GM13976 (cell line): ENCODE measurements at places on chromosomes 5 and 9.

GRCh38 chr5:73814233-73814846, 188.3 kb downstream of the ARHGEF28 start:
- no peak for DNase-seq

DNA sequence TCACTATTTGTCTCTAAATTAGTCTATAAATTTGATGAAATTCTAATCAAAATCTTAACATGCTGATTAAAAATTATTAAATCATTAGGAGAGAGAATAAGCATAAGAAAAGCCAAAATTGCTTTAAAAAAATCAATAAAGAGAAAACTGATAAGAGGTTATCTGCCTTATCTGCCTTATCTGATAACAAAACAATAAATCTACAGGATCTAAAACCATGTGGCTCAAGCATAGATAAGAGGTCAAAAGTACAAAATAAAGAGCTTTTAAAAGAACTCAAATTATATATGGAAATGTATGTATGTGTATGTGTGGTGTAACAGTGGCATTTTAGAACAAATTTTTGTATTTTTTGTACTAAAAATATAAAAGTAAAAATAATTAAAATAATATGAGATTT, 18.6 kb downstream of the TRIM14 start:
- DNase-seq, result no peak

- DNase-seq, result no peak
Observed at GRCh38 chr5:120394259-120394658, 69.8 kb upstream of the PRR16 start.

- DNase-seq, result peak; percentile 84
Observed at GRCh38 chr9:136527721-136528710, 17.8 kb downstream of the NOTCH1 start.

DNA sequence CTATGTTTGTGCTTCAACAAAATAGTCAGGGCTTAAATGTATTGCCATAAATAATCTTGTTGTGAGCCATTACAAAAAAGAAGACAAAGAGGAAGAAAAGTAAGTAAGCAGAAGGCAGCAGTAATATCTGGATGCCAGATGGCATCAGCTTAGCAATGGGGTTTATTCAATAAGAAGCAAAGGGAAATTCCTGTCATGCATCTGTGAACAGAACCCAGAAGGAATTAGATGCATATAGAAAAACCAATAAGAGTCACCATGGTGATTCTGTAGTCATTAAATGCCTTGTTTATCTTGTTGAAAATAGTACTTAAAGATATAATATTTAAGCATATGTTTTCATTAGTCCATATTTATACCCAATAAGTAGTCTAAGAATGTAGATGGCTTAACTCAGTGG, 216.0 kb downstream of the ADAMTSL1 start:
- DNase-seq, result no peak

DNA sequence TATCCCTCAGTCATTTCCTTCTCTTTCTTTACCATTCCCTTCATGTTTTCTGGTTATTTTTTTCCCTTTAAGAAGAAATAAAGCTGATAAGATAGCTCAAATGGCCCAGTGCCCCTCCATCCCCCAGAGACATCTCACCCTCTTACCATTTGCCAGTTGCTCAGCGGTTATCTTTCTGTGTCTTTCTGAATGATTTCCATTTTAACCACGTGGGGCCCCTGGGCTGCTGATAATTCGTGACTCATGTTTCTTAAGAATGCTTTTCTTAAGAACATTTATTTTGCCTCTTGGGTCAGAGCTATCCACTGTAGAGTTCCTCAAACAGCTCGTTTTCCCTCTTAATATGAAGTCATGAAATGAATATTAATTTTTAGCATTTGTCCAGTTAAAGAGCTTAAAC, 147.8 kb downstream of the MAST4 start:
- no peak for DNase-seq

- DNase-seq, result no peak
Observed at GRCh38 chr5:131533836-131534235, 101.2 kb downstream of the RAPGEF6 start.

DNA sequence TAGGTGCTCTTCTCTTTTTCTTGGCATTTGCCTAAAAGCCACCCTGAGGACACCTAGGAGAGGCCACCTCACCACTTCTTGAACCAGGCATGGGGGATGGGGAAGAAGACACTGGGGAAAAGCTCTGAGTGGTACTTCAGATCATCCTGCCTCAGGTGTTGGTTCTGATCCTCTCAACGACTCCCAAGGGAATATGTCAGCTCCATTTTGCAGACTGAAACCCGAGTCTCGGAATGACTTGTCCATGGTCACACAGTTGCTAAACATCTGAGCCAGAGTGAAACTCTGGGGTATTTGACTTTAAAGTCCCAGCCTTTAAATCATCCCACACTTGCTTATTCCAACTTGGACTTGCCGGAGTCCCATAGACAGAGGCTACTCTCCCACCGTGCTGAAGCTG, 120.6 kb upstream of the GABRP start:
- no peak for DNase-seq

DNA sequence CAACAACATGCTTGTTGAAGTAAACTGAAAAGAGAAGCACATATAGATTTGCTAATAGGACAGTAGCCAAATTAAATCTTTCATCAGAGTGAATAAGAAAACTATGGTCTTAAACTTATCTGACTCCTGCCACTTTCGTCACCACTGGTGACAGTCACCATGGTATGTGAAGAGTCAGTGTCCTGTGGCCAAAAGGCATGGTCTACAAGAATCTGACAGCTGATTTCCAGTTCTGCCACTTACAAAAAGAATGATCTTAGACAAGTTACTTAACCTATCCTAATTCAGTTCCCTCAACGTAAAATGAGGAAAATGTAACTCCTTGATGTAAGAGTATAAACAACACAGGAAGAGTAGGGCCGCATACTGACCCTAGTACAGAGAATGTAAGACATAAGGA, 102.0 kb downstream of the LPAR1 start:
- no peak for DNase-seq

GRCh38 chr9:7451062-7451461, 348.5 kb downstream of the DMAC1 start:
- no peak for DNase-seq

GRCh38 chr5:6632324-6632887, 438 bp downstream of the NSUN2 start:
- no peak for DNase-seq

GRCh38 chr5:62627121-62627520, 48.5 kb downstream of the LRRC70 start:
- no peak for DNase-seq

DNA sequence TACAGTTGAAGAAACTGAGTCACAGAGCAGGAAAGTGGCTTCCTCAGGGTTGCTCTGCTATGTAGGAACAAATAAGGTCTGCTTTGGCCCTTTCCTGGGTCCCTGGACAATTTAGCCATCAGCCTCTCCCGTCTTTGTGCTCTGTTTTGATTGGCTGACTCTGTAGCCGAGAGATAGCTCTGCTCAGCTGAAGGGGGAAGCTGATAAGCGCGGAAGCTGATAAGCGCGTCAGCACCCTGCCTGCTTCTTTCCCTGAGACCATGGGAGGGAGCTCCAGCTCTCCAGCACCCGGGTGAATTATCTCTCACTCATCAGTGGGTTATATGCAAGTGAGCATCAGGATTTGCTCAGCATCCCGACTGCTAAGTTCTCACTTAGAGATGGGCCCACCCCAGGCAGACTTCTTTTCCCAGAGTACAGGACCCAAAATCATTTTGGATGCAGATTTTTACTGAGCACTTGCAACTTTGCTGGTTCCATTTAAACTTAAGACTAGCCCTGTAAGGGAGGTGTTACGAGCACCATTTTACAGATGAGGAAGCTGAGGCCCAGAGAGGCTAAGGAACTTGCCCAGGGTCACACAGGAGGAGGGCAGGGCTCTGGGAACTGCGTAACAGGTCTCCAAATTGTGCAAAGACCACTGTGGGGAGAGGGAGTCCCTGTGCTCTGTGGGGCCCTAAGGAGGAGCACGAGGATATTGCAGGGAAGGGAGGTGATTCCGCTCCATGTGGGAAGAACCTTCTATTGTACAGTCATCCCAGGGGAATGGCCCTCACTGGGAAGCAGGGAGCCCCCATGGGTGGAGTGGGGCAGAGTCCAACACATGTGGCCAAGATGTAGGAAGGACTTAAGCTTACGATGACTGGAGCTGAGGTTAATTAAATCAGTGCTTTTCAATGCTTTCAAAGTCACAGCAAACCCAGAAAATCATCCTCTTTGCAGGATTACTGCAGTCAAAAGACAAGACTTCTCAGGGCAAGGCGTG, 83.7 kb upstream of the ORM1 start:
- DNase-seq, result no peak

DNA sequence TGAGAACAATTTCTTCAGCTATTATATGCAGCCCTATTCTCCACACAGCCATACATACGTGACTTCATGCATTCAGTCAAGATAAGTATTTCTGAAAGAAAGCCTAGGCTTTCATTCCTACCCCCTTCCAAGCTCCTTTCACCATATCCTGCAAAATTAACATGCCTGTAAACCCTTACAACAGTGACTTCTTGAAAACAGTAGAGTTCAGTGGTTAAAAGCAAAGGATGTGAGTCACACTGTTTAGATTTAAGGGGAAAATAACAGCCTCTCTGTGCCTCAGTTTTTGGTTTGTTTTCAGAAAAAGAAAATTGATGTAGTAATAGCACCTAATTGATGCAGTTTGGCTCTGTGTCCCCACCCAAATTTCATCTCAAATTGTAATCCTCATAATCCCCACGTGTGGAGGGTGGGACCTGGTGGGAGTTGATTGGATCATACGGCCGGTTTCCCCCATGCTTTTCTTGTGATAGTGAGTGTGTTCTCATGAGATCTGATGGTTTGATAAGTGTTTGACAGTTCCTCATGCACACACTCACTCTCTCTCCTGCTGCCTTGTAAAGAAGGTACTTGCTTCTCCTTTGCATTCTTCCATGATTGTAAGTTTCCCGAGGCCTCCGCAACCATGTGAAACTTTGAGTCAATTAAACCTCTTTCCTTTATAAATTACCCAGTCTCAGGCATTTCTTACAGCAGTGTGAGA, 264.8 kb downstream of the CETN3 start:
- no peak for DNase-seq

GRCh38 chr5:153525536-153525935, 35.1 kb downstream of the GRIA1 start:
- no peak for DNase-seq

DNA sequence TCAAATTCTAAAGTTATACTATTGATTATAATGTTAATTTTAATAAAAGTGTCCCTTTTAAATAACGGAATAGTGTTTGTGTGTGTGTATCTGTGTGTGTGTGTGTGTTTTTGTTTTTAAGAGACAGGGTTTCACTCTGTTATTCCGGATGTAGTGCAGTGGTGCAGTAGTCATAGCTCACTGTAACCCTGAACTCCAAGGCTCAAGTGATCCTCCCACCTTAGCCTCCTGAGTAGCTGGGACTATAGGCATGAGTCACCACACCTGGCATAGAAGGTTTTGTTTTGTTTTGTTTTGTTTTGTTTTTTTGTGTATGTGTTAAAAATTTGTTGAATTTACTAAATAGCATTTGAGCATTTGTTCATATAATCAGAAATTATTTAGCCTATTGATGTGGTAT, 64.6 kb downstream of the YTHDC2 start:
- DNase-seq, result no peak

DNA sequence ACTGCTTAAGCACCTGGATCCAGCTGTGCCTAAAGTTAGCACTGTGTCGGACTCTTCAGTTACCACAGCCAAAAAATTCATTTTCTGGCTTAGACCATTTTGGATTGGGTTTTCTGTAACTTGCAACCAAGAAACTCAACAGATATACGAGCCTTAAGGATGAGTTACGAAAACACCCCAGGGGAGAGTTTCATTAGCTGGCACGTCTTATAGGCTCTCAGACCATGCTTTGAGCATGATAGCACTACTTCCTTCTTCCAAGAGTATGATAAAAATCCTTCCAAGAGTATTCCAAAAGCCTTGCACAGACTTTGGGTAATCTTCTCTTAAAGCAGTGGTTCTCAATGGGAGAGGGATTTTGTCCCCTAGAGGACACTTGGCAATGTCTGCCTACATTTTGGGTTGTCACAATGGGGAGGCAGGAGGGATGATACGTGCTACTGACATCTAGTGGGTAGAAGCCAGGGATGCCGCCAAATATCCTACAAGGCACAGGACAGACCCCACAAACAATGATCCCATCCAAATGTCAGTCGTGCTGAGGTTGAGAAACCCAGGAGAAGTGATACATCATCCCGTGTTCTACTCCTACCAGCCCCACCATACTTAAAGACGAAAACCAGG, 64.8 kb downstream of the SMIM23 start:
- no peak for DNase-seq

GRCh38 chr9:34663303-34663605, 797 bp upstream of the CCL27 start:
- DNase-seq, result no peak
